ENCODE measurements at places on chromosomes 6 and 20.

- no peak for DNase-seq
Measured at GRCh38 chr6:41051873-41052272, 1.1 kb upstream of the APOBEC2 start.

- DNase-seq: peak; percentile 56
Measured at GRCh38 chr6:43009124-43009523, 4.6 kb downstream of the MEA1 start.

GRCh38 chr6:1153696-1154245 is 158.1 kb upstream of the FOXQ1 start:
- no peak for DNase-seq

DNA sequence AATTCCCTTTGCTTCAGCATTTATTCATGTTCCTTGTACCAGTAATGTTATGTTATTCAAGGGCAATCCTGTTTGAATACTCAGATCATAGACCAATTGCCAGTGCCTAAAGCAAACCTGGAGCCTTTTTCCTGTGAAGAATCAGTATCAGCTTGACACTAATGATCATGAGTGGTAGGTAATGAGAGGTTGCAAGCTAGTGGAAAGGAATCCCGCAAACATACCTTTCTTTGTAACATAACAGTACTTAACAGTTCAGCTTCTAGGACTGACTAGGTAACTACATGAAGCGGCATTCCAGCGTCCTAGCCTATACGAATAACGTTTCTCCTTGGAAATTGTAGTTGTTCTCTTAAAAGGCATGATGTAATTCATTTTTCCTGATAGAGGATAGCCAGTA is 253.7 kb downstream of the TMEM242 start:
- DNase-seq: no peak

- DNase-seq: peak; percentile 23
Measured at GRCh38 chr6:70398783-70399728, 14.3 kb upstream of the FAM135A start.

- no peak for DNase-seq
Measured at GRCh38 chr20:38269040-38269439, 8.5 kb upstream of the KIAA1755 start.
